ENCODE measurements at places on chromosomes 1 and 21.

DNA sequence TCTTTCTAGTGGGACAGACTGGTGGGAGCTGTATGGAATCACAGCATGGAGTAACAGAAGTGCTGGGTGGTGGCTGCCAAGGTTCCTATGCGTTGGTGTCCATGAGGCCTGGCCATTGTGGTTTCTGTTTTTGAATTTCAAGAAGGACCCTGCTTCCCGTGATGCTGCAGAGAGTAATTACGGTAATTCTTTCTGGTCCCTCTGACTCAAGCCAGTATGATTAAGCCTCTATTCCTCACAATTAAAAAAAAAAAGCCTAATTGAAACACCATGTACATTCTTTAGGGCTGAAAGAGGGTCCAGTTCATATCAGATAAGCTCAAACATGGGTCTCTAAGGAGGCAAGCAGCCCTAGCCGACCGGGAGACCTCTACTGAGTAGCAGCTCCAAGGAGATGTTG, 10.5 kb upstream of the C1orf21 start:
- DNase-seq = no peak

- DNase-seq = no peak
Observed at GRCh38 chr1:97980530-97980929, 59.7 kb upstream of the DPYD start.

- peak; percentile 78 for DNase-seq
Observed at GRCh38 chr1:9717193-9718005, 65.9 kb downstream of the PIK3CD start.

DNA sequence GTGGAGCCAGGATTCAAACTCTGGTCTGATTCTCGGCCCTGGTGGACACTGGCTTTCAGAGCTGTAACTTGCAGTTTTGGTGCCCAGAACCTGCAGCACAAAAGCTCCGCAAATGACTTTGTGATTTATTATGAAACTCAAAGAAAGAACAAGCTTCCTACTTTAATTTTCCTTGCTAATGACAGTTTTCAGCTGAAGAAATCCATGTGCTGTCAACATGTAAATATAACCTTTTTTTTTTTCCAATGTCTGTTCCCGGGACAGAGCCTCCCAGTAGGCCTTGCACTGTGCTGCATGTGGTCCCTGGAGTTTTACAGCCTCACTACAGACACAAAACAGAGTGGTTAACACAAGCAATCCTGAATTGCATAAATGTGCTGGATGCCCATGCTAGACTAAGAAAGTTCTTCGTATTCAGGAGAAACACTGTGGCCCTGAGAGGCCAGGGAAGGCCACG, 62.3 kb upstream of the ANGPTL1 start:
- DNase-seq = no peak

Measured in stimulated activated CD4-positive, alpha-beta T cell treated with anti-CD3 and anti-CD28 coated beads, TNF-alpha, amount 100 ng/mL, for 1 hour (primary cell).